Activated CD4-positive, alpha-beta T cell treated with anti-CD3 and anti-CD28 coated beads, Interleukin-2, Interleukin-4, amounts not matched to agents 100 ng/mL and 50 ng/mL, durations not matched to agents 16 hours and 8 hours (primary cell): ENCODE measurements at places on chromosomes 3 and 15.

DNA sequence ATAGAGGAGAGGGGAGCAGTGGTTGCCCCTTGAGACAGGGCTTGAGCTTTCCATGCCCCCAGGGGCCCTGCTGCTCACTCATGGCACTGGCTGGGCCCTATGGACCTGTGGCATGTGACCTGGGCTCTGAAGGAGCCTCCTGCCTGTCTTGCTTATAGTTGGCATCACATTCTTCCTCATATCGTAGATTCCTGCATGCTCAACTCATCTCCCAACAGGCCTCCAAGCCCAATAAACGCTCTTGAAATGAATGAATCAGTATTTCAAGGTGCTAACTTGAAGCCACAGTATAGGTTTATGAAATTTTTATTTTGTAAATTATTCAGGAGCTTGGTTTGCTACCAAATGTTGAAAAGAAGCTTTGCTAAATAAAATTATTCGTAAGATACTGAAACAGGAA lies 93.3 kb upstream of the SLC7A14 start:
- DNase-seq, result no peak

DNA sequence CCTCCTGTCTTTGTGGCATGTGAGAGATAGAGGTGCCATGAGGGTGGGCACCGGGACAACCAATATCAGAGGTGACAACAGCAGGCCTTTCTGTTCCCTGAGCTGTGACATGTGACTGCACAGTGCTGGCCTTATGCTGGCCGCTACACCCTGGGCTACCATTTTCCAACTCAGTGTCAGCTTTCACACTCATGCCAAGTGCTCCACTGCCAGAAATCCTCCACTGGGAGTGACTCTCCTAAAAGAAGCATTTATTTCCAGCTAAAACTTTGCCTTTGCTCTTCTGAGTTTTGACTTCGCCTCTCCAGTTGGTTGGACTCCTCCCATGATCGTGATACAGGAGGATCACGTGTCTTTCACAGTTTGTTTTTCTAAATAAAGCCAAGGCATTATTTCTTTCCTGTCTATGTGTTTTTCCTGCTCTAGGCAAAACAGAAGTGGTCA lies 31.4 kb downstream of the CA12 start:
- DNase-seq, result no peak

GRCh38 chr3:164371681-164372080 lies 706.6 kb downstream of the SI start:
- no peak for DNase-seq

DNA sequence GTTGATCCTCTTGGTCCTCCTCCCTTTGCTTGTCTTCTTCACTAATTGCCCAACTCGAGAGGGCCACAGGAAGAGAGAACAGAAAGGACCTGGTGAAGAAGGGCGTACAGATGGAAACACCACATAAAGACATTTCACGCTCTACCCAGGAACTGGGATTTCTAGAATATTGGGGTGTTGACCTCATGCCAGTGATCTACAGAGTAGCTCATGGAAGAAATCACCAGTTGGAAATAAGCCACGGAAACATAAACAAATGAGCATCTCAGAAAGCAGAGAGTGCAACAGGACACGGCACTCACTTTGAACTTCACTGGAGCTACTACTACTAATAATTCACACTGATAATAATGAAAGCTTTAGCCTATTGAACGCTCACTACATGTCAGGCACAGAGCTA lies 84.6 kb upstream of the ARHGEF3 start:
- no peak for DNase-seq

DNA sequence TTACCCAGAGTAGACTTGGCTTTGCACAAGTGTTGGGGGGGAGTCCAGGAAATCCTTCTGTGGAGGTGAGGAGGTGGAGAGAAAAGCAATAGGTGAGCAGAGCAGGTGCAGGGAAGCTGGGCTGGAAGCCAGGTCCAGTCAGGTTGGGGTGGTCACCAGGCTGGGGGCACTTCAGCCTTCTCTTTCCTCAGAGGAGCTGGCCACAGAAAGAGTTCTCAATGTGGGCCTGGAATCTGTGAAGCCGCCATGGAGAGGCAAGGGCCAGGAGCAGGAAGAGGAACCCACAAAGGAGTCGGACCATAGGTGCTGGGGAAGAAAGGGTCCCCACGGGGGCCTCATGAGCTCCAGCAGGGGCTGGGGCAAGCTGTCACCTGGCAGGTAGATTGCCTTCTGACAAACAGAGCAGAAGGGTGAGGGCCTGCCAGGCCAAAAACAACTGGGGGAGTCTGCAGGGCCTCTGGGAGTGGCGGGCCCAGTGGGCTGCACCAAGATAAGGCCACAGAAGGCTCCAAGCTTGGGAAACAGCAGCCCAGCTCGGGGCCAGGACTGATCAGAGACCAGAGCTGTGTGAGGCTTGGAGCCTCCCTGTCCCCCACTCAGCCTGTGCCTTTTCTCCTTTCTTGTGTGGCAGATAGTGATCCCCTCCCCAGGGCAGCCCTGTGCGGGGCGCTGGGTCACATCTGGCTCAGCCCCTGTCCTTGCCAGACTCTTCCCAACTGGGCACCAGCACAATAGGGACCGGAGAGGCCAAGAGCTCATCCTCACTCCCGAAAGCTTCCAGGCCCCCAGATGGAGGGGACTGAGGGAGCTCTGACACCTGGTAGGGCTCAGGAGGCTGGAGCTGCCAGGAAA lies 53.0 kb upstream of the FGD5 start:
- no peak for DNase-seq

DNA sequence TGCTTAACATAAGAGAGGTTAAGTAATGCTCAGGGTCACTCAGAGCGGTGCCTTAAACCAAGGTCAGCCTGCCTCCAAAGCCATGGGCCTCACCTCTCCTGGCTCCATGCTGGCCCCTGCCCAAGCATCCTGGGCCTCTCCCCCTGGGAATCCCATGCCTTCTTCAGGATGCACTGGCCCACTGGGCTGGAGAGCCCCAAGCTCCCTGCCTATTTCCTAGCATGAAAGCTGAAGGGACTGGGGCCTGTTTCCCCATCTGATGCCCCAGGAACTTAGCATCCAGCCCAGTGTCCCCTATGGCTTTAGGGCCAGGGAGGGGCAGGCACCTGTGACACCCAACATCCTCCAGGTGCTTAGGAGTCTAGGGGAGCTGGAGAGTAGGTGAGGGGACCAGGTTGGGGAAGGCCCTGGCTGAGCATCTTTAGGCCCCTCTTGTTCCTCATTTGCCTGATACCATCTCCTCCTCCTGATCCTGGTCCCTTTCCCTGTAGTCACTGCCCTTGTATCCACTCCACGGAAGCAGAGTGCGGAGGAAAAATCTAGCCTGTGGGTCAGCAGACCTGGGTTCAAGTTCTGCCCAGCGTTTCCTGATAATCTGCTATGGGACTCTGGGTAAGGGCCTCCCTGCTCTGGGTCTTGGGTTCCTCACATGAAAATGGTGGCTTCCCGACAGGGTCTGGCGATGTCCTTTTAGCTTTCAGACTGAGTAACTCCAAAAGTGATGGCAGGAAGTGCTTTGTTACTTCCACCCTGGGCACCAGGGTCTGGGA lies 28.6 kb downstream of the EHD4 start:
- DNase-seq, result no peak

DNA sequence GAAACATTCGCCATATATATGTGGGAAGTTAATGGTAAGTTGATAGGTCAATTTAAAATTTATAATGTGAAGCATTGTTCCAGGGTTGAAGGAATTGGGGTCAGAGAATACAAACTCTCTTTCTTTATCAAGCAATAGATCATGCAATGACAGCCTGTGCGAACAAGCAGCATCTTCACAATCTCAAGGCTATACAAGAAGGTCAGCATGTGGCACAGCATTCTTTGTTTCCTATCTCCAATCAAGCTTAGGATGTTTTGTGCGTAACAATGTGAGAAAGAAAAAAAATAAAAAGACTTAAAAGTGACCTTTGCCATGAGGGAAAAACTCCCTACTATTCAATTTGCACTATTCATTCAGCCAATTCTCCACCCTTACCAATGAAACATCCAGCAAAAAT lies 288.1 kb upstream of the NECTIN3 start:
- no peak for DNase-seq

DNA sequence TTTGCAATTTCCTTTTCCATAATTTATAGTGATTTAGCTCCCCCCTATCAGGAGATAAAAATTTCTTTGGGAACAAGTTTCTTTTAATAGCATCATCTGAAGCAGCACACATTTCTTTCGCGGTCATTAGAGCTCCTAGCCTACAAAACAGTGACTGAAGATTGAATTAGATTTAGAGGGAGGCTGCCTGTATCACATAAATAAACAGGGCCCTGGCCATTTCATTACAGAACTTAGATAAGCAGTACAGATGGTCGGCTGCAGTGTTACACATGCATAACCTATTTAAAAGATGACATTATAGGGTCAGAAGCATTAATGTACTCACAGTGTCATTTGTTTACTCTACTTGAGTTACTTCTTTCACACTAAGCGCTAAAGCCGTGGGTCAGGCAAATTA lies 81.4 kb upstream of the SLC25A26 start:
- no peak for DNase-seq

DNA sequence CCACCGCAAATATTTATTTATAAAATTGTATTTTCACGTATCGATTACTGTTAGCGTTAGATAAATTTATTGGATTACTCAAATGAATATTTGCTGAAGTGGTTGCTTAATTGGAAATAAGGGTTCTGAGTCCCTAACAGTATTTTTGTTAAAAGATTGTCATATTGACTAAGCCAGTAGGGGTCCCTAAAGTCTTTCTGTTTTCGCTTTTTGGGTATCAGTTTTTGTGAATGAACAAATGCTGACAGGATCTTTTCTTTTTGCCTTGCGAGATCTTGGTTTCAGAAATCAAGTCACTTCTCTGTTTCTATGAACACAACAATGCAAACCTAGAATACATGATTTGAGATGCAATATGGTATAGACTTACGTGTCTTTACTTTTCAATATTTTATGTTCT lies 7.1 kb downstream of the RAD51 start:
- DNase-seq, result no peak

DNA sequence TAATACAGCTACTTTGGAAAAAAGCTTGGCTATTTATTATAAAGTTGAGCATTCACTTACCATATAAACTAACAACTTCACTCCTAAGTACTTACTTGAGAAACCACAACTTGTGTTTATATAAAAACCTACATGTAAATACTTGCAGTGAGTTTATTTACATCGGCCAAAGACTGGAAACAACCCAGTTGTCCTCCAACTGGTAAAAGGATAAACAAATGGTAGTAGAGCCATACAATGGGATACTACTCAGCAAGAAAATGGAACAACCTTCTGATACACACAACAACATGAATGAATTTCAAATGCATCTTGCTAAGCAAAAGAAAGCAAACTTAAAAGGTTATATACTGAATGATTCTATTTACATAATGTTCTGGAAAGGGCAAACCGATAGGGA lies 63.7 kb downstream of the SLC7A14 start:
- DNase-seq, result no peak

DNA sequence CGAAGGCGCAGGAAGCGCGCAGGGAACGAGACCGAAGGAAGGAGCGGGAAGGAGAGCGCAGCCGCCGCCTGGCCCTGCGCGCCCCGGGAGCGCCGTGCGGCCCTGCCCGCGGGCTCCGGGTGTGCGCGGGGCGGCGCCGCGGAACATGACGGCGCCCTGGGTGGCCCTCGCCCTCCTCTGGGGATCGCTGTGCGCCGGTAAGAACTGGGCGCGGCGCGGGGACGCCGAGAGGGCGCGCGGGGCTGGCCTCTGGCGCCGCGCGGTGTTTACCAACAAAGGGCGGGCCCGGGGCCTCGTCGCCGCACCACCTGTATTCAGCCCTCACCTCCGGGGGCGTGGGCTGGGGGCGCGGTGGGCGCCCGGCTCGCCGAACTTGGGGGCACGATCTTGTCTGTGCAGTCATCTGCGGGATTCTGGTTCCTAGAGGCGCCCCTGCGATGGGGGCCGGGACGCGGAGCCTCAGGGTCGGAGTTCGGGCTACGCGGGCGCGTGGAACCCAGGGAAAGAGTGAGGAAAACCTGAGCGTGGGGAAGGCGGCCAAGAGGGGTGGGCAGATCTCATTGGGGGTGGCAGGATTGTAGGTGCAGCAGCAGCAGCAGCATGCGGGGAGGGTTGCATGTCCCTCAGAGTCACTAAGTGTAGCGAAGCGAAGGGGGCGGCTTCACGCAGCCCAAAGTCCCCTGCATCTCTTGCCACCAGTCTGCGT lies 641 bp downstream of the ACVR2B start:
- DNase-seq, result no peak

GRCh38 chr15:40232625-40233070 lies 6.2 kb upstream of the PAK6 start:
- DNase-seq, result no peak

DNA sequence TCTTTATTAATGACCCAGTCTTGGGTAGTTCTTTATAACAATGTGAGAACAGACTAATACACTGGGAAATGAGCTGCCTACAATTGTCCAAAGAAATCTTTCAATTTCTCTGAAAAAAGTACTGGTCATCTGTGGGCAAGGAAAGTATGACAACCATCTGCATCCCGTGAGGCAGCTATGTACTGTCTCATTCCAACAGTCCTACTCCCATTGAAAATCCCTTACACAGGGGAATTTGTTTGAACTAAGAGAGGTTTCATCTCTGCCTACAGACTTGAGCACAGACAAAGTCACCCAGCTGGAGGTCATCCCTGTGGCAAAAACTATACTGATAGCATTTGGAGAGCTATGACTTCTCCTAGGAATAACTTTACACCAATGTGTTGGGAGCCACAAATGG lies 27.1 kb downstream of the SHC4 start:
- DNase-seq, result no peak

DNA sequence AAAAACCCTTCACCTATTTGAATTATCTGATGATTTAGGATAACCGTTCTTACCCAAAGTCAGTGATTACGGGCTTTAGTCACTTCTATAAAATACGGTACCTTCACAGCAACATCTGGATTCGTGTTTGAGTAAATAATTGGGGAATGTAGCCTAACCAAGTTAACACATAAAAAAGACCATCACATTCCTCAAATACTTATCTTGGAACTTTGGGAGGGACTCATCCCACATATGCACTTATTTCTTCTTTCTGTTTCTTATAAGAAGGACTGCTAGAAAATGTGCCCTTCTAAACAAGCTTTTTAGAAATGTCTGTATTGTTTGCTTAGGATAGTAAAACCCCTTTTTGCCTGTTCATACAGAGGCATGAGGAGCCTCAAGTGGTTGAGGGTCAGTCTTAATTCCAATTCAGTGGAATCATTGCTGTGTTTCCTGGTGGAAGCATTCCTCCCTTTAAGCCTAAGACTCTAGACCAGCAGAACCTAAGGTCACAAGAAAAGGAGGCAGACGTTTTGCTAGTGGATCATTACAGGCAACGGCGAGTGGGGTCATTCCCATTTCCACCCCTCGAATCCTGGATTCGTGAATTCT lies 67.5 kb downstream of the TMEM44 start:
- no peak for DNase-seq

GRCh38 chr15:63922916-63923315 lies 89.2 kb upstream of the HERC1 start:
- DNase-seq, result no peak

DNA sequence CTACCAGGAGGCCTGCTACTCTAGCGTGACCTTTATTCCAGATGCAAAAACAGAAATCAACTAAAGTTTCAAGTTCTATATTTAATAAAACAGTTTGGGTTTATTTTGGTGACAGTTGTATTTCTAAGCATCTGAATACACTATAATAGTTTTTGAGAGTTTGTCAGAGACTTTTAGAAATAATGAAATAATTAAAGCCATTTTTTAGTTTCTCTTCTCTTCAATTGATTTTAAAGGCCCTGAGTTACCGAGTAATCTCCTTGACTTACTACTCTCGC lies 523.4 kb downstream of the CADM2 start:
- no peak for DNase-seq
